ENCODE measurements at places on chromosomes 1 and 21. TPM values are rescaled to one million over a fixed set of nuclear protein-coding genes. Genes with fewer than 3 reads are reported as not detected.

SETD4 gene
- 48.7 TPM for polyA plus RNA-seq

CDC20 gene
- 47.4 TPM for polyA plus RNA-seq

JAM2 gene
- 14.1 TPM for polyA plus RNA-seq

GRCh38 chr1:248521856-248522255, 14.0 kb downstream of the OR2G6 start:
- DNase-seq = no peak
